ENCODE measurements at places on chromosomes 3 and 15. TPM values are rescaled to one million over a fixed set of nuclear protein-coding genes. Genes with fewer than 3 reads are reported as not detected.

The ST8SIA2 gene
- 0.43 TPM for total RNA-seq

The DUOX1 gene
- 1.4 TPM for total RNA-seq

The GOLGA8T gene
- not detected for total RNA-seq

The CCR1 gene
- not detected for total RNA-seq

The CCDC39 gene
- total RNA-seq: not detected

The DYNLT2B gene
- 23.3 TPM for total RNA-seq

The SLC24A5 gene
- total RNA-seq: not detected

The OR5H6 gene
- not detected for total RNA-seq

GRCh38 chr3:174533286-174533685 is 325.8 kb upstream of the NAALADL2 start:
- DNase-seq: no peak

GRCh38 chr3:38521391-38521987 is 25.3 kb downstream of the EXOG start:
- peak; percentile 47 for DNase-seq

DNA sequence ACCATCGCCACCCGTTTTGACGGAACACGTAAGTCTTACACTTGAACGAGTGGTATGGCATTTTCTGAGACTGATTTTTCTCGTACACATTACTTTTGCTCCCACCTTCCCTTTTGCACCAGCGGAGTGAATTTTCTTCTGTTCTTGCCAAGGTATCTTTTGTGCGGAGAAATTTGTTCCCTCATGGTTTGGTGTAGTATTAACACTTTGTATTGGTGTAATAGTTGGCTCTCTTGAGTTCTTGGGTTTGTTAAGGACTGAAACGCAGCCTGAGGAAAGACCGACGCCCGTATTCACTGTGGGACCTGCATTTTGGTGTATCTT is 420 bp downstream of the KCNH8 start:
- DNase-seq: no peak

DNA sequence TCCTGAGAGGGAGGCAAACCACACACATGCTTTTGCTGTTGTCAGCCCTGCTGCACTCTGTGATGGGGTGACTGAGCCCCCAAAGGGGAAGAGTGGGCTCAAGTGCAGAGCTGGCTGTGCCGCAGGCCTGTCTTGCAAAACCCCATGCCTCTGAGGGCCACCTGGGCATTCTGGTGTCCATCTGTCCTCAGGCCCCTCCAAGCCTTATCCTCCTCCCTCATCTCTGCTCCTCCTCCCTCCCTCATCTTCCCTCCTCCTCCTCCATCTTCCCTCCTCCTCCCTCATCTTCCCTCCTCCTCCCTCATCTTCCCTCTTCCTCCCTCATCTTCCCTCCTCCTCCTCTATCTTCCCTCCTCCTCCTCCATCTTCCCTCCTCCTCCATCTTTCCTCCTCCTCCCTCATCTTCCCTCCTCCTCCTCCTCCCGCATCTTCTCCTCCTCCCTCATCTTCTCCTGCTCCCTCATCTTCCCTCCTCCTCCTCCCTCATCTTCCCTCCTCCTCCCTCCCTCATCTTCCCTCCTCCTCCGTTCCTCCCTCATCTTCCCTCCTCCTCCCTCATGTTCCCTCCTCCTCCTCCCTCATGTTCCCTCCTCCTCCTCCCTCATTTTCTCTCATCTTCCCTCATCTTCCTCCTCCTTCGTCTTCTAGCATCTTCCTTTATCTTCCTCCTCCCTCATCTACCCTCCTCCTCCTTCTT is 40.6 kb downstream of the CHDH start:
- DNase-seq: no peak

GRCh38 chr3:179666030-179666429 is 13.2 kb downstream of the USP13 start:
- no peak for DNase-seq

GRCh38 chr15:85661859-85662258 is 132.9 kb downstream of the KLHL25 start:
- DNase-seq: no peak

- no peak for DNase-seq
These were observed 11.3 kb upstream of the LIMD1 start for GRCh38 chr3:45583021-45583851.

DNA sequence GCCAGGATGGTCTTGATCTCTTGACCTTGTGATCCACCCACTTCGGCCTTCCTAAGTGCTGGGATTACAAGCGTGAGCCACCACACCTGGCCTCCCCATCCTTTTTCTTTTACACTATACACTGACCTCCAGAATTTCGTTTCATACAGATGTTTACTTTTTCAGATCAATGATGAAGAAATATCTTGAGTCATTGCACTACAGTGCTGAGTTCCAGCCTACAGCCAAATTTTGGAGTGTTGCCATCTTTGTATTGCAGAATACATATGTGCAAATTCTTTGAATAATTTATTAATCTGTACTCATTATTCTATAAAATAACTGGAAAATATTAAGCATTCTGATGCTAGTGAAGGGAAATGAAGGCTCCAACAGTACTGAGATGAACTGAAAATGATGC is 12.5 kb downstream of the ZPLD1 start:
- DNase-seq: no peak

GRCh38 chr3:154244644-154245043 is 79.6 kb downstream of the DHX36 start:
- DNase-seq: peak; percentile 11

GRCh38 chr15:50124631-50125030 is 5.6 kb upstream of the ATP8B4 start:
- no peak for DNase-seq

DNA sequence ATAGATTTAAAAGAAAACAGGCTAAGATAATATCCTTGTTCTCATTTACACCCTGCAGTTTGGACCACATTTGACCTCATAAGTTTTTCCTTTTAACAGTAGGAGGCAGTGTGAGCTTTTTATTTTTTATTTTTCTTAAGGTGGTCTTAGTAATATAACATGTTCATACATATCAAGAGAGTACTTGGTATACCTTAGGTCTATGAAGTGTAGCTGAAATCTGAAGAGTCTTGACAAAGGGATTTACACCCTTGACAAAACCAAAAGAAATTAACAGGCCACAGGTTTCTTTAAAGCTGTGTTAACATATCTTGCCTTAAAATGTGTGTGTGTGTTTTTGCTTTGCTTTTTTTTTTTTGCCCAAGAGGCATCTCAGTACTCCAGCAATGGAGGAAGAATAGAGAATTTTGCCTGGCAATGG is 3.2 kb downstream of the RAP2B start:
- DNase-seq: peak; percentile 66

- no peak for DNase-seq
These were observed 26.8 kb downstream of the RAB6B start for GRCh38 chr3:133868758-133869475.

DNA sequence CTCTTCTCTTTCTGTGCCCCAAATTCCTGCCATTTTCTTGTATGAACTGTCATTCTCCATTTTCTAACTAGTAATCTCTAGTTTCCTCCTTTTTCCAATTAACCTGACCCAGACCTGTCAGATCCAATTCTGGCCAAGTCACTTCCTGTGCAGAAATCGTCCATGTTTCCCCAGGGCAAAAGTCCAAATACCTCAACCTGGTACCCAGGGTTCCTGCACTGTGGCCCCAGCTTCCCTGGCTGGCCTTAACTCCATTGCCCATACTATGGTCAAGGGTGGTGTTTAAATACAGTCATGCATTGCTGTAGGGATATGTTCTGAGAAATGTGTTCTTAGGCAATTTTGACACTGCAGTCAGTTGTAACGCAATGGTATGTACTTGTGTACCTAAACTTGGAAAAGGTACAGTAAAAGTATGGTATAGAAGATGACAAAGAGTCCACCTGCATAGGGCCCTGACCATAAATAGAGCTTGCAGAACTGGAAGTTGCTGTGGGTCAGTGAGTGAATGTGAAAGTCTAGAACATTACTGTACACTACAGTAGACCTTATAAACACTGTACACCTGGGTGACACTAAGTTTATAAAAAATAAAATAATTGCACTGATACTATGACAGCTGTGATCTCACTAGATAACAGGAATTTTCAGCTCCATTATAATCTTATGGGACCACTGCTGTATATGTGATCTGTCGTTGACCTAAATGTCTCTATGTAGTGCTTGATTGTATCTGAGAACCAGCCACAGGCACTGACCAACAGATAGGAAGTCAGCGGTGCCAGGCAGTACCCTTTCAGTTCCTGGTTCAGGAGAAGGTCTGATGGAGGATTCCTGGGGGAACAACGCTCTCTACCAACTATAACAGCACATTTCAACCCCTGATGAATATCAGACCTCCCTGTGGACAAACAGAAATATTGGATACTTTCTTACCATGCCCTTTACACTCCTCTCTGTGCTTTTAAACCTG is 336.1 kb upstream of the PROK2 start:
- DNase-seq: no peak

DNA sequence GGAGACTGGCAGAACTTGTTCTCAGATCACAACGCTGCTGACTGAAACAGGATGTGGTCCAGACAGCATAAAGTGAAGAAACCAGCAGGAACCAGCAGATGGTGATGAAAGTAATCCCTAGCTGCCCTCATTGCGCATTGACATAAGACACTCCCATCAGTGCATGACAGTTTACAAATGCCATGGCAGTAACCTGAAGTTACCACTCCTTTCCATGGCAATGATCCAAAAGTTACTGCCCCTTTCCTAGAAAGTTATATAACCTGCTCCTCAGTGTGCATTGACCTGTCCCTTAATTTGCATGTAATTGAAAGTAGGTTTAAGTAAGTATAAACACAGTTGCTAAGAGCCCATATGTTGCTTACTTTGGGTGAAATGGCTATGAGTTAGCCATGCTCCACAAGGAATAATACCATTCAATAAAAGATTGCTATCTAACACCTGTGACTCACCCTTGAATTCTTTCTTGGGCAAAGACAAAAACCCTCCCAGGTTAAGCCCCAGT is 149.1 kb upstream of the CD96 start:
- DNase-seq: no peak

DNA sequence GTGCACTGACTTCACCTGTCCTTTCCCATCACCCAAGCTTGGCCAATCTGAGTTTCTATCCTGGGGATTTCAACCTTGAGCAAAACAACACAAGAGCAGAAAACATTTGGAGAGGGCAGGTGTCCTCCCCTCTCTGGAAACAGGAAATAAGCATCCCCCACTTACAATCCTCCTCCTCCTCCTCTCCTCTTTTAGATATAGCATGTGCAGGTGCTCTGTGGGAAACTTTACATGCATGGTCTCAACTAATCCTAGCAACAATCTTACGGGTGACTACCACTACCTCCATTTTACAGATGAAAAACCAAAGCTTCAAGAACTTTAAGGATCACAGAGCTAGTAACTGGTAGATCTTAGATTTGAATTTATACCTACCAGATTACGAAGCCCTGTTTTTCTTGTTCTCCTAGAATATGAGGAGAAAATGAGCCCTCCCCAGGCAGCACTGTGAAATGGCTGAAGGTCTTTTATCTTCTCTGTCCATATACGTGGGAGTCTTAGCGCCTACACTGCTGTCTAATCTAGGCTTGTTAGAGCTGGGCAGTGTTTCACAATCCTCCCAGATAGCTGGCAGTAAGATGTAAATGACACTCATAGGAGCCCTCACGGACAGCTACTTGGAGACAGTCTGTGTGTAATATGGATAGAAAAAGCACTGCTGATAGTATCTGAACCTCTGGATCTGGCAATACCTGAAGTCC is 301.2 kb upstream of the PROK2 start:
- no peak for DNase-seq

All from A673 (cell line).